ENCODE measurements at places on chromosomes 7 and 10. TPM values are rescaled to one million over a fixed set of nuclear protein-coding genes. Genes with fewer than 3 reads are reported as not detected.

DNA sequence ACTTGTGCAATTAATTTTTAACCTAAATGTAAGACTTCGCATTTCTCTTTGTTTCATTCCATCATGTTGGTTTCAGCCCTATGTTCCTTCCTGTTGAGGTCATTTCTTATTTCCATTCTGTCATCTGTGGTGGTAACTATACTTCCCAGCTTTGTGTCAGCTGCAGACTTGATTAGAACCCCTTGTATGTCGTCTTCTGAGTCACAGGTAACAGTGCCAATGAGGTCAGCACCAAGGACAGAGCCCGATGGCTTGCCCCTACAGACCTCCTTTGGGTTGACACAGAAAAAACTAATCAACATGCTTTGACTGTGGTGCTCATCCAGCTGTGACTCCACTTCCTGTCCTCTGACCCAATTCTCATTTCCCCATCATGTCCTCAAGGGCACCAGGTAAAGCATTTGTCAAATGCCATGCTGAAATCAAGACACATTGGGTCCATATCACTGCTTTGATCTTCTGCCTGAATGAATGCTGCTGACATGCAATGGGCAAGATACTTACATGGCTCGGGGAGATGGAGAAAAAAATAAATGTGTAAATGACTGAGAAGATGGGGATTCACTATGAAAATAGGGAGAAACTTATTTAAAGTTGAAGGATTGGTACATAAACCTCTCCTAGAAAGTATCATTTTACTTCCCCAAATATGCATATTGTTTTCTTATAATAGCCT lies 25.6 kb upstream of the CRTAC1 start:
- peak; percentile 11 for DNase-seq

DNA sequence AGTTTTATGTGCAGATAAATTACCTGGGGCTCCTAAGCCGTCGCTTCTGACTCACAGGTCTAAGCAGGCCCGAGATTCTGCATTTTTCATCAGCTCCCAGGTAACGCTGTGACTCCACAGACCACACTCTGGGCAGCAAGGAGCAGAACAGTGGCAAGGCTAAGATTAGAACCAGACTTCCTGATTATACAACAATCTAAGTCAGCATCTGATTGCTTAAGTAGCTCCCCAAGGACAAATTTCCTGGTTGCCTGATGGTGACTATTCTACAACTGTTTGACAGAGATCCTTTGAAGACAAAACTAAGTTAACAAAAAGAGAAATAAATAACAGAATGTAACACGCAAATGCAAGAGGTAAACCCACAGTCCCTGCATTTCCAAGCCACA lies 69.0 kb downstream of the CREB3L2 start:
- peak; percentile 90 for DNase-seq

- no peak for DNase-seq
Measured at GRCh38 chr7:67773081-67773480, 776.4 kb downstream of the TYW1 start.

The GLI3 gene
- 26.2 TPM for total RNA-seq

Data from mammary epithelial cell (primary cell).